ENCODE measurements at places on chromosomes 11 and 22.
A peak's percentile ranks its signal among the peaks of the same experiment; 100 is the strongest.

GRCh38 chr11:86228269-86229038 is 16.1 kb upstream of the EED start:
- no peak for DNase-seq

GRCh38 chr11:126080161-126080941 is 17.7 kb upstream of the CDON start:
- DNase-seq = no peak

DNA sequence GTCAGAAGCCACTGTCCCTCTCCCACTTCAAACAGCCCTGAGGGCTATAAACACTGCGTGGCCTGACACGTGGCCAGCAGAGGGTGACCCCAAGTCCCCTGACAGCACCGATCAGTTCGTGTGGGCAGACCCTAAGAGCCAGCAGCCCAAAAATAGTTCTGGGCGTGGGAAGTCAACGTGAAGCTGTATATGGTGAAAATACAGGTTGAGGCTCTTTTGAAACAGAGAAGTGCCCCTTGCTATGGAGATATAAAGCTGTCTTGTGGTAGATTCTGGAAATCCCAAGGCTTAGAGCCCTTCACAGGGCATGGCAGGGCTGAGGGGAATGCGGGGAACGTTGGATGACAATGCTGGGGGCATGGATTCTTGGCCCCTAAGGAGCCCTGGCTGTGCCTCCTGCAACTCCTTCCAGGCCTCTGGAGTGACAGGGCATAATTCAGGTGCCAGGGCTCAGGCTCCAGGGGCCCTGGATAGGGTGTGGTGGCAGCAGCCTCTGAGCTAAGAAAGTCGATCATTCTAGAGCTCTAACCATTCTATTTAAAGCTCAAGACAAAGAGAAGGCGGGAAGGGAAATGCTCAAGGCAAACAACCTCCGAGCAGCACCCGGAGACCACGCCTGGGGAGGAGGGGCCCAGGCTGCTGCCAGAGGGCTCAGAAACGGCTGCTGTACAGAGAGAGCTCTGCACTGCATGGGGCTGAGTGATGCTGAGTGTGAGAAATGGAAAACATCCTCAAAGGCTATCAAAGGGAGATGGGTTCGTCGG is 60.4 kb upstream of the CD5 start:
- DNase-seq = peak; percentile 92

DNA sequence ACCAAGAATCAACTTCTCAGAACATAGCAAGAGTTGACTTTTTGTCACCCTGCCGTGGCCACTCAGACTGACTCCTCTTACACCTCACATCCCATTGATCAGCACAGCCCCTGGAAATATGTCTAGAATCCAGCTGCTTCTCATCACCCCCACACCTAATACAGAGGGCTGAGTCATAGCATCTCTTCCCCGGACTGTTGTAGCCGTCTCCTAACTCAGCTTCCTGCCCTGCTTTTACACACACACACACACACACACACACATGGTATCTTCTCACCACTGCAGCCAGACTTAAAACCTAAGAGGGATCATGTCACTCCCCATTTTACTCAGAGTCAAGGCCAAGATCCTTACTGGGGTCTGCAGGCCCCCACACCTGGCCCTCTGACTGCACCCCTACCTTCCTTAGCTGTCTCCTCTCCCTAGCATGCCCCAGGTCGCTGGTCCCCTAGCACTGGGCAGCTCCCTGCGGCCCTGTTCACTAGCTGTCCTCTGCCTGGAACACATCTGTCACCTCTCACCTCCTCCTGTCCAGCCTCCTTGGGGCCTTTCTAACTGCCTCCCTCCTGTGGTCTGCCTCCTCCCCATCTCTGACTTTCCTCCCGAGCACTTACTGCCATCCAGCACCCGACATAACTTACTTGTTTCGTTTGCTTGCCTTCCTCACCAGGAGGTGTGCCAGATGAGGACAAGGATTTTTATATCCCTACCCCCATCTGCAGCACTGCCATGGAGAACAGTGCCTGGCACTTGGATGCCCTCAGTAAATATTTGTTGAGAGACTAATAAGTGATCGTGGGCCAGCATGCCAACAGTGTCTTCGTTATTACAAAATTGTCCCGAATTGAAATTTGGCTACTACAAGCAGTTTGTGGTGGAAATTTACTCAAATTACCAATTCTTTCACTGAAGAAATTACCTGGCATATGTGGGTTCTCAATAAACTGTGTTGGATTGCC is 61.9 kb downstream of the BMAL1 start:
- no peak for DNase-seq

- no peak for DNase-seq
Observed at GRCh38 chr11:119531056-119531455, 108.1 kb upstream of the THY1 start.

GRCh38 chr22:21450858-21451353 is 16.3 kb upstream of the TMEM191C start:
- DNase-seq = no peak

- DNase-seq = no peak
Observed at GRCh38 chr22:20567371-20567847, 60.0 kb downstream of the MED15 start.

DNA sequence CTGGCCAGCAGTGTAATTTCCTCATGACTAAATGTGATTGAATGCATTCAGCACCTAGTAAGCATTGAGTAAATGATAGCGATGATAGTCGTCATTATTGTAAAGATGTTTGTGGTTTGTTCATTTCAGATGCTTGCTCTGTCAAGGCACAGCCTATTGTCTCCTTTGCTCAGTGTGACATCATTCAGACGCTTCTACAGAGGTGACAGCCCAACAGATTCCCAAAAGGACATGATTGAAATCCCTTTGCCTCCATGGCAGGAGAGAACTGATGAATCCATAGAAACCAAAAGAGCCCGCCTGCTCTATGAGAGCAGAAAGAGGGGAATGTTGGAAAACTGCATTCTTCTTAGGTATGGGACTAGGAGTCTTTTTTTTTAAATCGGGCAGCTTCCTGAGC is 7.6 kb downstream of the SDHAF2 start:
- no peak for DNase-seq

All from NCI-H1436 treated with DMSO at 0.1 percent for 48 hours (cell line).